ENCODE measurements at places on chromosomes 1 and 21. TPM values are rescaled to one million over a fixed set of nuclear protein-coding genes. Genes with fewer than 3 reads are reported as not detected.

Gene RIPPLY3
- total RNA-seq, result not detected

Gene CDC7
- total RNA-seq, result 2.4 TPM

Gene RAD54L
- 0.62 TPM for total RNA-seq

Gene CHD1L
- 14.7 TPM for total RNA-seq

Gene APCS
- total RNA-seq, result not detected

Gene PAQR6
- total RNA-seq, result 0.37 TPM

Gene USH2A
- not detected for total RNA-seq

Gene ASPM
- 2.9 TPM for total RNA-seq

Gene RYR2
- 0.25 TPM for total RNA-seq

Gene NR5A2
- total RNA-seq, result 0.25 TPM

Gene FCGR1A
- not detected for total RNA-seq

Gene OR2T2
- total RNA-seq, result not detected

Gene CASQ1
- total RNA-seq, result not detected

Gene RIMKLA
- not detected for total RNA-seq

Gene STYXL2
- not detected for total RNA-seq

Gene PRAMEF8
- not detected for total RNA-seq

Gene RPTN
- total RNA-seq, result not detected

Gene PEF1
- total RNA-seq, result 47.7 TPM

Gene GON4L
- total RNA-seq, result 16.4 TPM
